ENCODE measurements at places on chromosomes 4 and X.

DNA sequence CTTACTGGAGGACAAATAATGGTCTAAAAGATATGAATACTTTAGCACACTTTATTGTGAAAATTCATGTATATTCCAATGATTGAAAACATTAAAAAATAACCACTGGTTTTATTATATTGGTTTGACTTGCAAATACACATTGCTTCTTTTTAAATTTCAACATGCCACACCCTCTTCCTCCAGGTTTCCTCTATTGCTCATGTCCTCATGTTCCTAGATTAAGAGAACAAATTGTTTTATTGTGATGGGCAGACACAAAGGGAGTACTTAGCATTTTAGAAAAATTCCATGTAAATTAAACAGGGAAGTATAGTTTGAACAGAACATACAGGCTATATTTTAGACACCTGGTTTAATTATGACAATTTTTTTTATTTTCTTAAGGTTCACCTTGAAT lies 230.6 kb upstream of the GPRIN3 start:
- no peak for DNase-seq

- no peak for DNase-seq
Observed at GRCh38 chrX:119721487-119721886, 28.5 kb upstream of the SEPTIN6 start.

DNA sequence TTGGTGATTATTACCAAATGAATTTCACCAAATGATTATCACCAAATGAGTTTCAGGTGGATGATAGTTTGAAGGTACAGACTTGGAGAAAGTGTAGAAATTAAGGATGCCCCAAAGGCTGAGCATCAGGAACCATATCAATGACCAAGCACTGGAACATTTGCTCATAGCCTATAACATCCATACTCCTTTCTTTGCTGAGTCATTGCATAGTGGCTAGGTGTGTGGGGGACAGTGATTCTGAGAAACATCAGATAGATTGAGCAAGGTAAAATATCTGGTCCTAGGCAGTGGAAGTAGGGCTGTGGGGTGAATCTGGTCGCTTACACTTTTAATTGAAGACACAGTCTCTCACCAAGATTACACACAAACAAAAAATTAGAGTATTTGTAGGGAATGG lies 1362.5 kb upstream of the PABPC4L start:
- no peak for DNase-seq

GRCh38 chr4:23779839-23780238 lies 110.0 kb downstream of the PPARGC1A start:
- no peak for DNase-seq

DNA sequence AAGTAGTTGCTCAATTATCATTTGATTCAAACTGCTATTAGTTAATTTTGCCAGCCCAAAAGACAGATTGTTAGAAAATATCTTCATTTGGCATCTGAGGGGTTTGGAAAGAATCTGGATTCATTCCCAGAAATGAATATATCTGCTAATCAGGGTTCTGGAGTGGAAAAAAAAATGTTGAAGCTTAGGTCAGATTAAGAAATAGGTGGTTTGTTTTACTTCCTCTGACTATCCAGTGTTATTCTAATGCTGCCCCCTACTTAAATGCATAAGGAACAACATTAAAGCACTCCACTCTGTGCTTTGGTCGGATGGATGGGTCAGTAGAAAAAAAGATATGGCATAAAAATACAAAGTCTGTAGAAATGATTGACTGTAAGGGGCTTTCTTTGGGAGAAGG lies 89.0 kb downstream of the LUZP4 start:
- no peak for DNase-seq

- DNase-seq: no peak
Observed at GRCh38 chrX:104391906-104392305, 137.2 kb upstream of the ESX1 start.

DNA sequence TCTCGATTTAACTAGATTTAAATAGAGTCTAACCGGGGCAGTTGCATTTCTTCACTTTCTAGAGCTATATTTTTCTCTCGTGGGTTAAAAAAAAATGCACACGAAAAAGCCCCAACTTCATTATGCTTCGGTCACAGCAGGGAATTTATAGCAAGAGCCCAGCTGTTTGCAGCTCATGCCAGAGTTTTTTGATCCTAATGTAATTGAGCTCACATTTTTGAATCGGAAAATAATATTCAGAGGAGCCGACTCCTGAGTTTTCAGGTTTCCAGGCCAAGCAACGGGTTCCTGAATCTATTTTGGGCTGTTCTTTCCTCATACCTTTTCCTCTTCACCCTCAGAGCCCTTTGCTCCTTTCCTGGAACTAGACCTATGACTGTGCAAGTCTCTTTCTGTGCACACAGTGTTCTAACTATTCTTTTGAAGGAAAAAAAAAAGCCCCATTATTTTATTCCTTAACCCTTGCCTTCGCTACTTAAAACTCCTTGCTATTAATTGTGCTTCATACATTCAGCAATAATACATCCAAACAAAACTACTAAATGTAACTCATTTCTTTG lies 27.5 kb upstream of the ESX1 start:
- no peak for DNase-seq

DNA sequence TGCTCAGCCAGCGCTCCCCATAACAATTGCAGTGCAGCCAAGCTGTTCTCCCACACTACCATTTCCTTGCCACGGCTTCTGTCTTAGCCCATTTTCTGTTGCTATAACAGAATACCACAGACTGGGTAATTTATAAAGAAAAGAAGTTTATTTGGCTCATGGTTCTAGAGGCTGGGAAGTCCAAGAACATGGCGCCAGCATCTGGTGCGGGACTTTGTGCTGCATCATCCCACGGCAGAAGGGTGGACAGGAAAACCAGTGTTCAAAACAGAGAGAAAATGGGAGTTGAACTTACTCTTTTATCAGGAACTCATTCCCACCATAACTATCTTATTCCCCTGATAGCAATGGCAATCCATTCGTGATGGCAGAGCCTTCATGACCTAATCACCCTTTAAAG lies 104.6 kb downstream of the FHDC1 start:
- no peak for DNase-seq

Data from stimulated activated CD8-positive, alpha-beta memory T cell treated with anti-CD3 and anti-CD28 coated beads, Interleukin-2, amount 100 ng/mL, for 48 hours (primary cell).